ENCODE measurements at places on chromosomes 6 and 20. TPM values are rescaled to one million over a fixed set of nuclear protein-coding genes. Genes with fewer than 3 reads are reported as not detected.

GSTA3 gene
- not detected for total RNA-seq

CPNE5 gene
- total RNA-seq: 1.00 TPM

- no peak overlapping the region for H3K4me3 ChIP-seq
- no peak overlapping the region for H3K27ac ChIP-seq
- DNase-seq: no peak
- H3K27me3 ChIP-seq: peaks cover 24% of the 10 kb centered on the region
- H3K4me1 ChIP-seq: peaks cover 11% of the 10 kb centered on the region
Measured at GRCh38 chr6:79872303-79872702, 75.0 kb downstream of the ELOVL4 start.

SLC17A2 gene
- total RNA-seq: not detected

PPP1R16B gene
- total RNA-seq: 63.6 TPM

GRCh38 chr6:170057034-170057734, 233.7 kb downstream of the DLL1 start:
- H3K4me3 ChIP-seq: no peak overlapping the region
- H3K36me3 ChIP-seq: no peaks in the 10 kb centered on the region
- no peaks in the 10 kb centered on the region for H3K4me1 ChIP-seq

PLCG1 gene
- 443 TPM for total RNA-seq

CRYBG1 gene
- total RNA-seq: 41.1 TPM

- H3K36me3 ChIP-seq: peaks cover 4% of the 10 kb centered on the region
- H3K27me3 ChIP-seq: peaks cover 23% of the 10 kb centered on the region
- DNase-seq: peak; percentile 88
Measured at GRCh38 chr6:132512638-132513632, at the start of gene STX7. STX7 (minus strand) TSS chr6:132513116; CDS start chr6:132503530, 9,586 bp downstream.
